NCI-H774 (cell line): ENCODE measurements at places on chromosomes 3 and 15.

- DNase-seq = no peak
These were observed 28.2 kb downstream of the GRAMD2A start for GRCh38 chr15:72169236-72169920.

DNA sequence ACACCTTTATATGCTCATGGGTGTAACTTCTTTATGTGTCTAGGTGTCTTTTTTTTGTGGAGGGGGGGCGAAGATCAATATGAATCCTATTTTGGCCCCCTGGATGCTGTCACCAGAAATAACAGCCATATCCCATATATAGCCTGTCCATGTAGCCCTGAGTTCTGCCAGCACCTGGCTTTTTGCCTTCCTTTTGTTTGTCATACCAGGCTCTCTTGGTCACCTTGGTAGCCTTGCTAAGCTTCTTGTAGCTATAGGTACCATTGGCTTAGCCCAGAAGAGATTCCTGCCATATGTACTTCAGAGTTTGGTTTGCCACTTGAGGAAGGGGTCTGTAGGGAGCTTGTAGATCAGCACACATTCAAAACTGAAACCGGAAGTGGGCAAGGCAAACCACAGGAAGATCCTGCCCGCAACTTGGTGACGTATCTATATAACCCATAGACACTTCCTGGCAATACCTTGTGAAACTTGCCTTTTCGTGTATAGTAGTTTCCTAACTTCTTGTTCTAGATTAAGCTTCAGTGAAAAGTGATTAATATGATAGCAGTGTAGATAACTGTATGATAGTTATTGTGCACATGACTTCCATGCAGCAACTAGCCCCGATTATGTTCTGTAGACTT is 11.9 kb downstream of the RASA2 start:
- DNase-seq = peak; percentile 45

- DNase-seq = no peak
These were observed 25.0 kb downstream of the ANXA2 start for GRCh38 chr15:60372756-60373155.

- no peak for DNase-seq
These were observed 288.0 kb upstream of the TLE3 start for GRCh38 chr15:70385711-70386110.

DNA sequence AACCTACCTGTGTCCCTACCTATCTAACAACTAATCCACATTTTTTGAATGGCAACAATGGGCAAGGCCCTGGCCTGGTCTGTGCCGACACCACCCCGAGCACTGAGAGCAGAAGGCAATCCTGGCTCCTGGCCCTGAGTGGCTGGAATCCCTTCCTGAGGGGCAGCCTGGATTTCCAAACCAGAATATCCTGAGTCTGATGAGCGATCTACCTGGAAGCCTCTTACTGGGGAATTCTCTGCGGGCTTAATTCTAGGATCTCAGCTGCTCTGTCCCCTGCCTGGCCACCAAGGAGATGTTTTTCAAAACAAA is 22.1 kb downstream of the ATP2B2 start:
- no peak for DNase-seq

- peak; percentile 30 for DNase-seq
These were observed 38.3 kb downstream of the CPN2 start for GRCh38 chr3:194312743-194313281.

GRCh38 chr3:18423401-18424212 is 1.5 kb downstream of the SATB1 start:
- no peak for DNase-seq

DNA sequence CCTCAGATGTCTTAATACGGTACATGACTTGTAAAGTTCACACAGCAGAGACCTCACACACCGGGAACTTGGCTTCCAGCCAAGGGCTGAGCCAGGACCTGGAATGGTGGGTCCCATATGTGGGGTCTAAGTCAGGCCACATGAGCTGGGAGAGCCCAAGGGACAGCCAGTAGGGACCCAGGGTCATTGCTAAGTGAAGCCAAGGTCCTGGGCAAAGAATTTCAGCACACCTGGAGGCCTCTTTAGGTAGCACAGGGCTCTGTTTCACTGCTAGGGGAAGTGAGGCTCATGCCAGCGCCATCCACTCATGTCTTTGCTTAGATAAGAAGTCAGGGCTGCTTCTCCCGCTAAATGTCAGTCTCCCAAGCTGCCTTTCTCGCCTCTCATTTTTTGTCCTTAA is 116.6 kb upstream of the TLE3 start:
- DNase-seq = no peak

DNA sequence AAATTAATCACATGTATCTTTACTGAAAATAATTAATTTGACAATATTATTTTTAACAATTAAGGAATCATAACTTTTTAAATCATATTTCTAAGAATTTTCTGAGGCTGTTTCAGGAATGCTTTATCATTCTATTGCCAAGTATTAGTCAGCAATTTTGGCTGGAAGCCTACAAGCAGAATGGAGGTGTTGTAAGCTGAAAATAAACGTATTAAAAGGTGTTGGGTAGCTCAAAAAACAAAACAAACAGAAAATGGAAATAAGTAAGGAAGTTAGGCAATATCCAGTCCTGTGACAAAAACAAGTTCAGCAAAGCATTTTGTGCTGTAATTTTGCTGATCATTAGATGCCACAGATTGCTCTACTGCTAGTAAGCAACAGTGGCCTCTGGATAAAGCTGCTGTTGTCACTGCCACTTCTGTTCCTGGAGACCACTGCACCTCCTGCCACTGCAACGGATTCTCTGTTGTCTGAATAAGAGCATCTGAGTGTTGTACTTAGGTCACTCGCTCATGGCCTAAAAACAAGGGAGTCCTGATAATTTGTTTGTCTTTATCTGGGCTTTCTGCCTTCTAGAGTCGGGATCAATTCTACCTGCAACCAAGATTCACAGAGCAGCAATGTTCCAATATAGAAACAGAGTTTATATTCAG is 63.5 kb upstream of the SLITRK3 start:
- DNase-seq = no peak
